ENCODE measurements at places on chromosomes 1 and 21. TPM values are rescaled to one million over a fixed set of nuclear protein-coding genes. Genes with fewer than 3 reads are reported as not detected.
A peak's percentile ranks its signal among the peaks of the same experiment; 100 is the strongest.

CACNA1E gene
- not detected for total RNA-seq

ADAM30 gene
- total RNA-seq: not detected

DUSP10 gene
- total RNA-seq: 48.5 TPM

FAM177B gene
- not detected for total RNA-seq

HES3 gene
- total RNA-seq: not detected

UBASH3A gene
- total RNA-seq: not detected

TAS1R3 gene
- 0.14 TPM for total RNA-seq

CELA3B gene
- not detected for total RNA-seq

OR10K1 gene
- total RNA-seq: not detected

AADACL4 gene
- not detected for total RNA-seq

ATP1A2 gene
- 0.11 TPM for total RNA-seq

LSS gene
- 46.7 TPM for total RNA-seq

GBP1 gene
- 30.5 TPM for total RNA-seq

CD1B gene
- total RNA-seq: not detected

TSPEAR gene
- total RNA-seq: not detected

GRCh38 chr1:51863384-51863783, 15.1 kb downstream of the NRDC start:
- DNase-seq: no peak

GRCh38 chr1:203268901-203269653, 36.2 kb upstream of the BTG2 start:
- peak; percentile 62 for DNase-seq

GRCh38 chr1:21241771-21242581, 48.3 kb downstream of the ECE1 start:
- no peak for DNase-seq

DNA sequence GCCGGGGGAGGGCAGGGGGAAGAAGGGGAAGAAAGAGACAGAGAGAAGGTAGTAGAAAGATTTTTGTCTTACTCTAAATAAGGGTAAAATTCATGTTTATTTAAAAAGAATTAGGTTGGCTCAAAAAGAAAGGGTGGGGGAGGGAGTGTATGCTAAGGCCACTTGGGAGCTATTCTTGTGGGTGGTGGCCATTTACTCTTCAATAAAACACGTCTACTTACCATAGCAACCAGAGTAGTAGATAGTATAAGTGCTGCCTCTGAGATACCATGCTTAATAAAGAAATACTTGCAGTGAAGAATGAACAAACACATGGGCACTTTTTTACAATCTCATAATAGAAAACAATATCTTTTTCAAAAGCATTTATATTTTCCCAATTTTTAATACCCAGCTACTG, 538.1 kb upstream of the PTBP2 start:
- DNase-seq: no peak

DNA sequence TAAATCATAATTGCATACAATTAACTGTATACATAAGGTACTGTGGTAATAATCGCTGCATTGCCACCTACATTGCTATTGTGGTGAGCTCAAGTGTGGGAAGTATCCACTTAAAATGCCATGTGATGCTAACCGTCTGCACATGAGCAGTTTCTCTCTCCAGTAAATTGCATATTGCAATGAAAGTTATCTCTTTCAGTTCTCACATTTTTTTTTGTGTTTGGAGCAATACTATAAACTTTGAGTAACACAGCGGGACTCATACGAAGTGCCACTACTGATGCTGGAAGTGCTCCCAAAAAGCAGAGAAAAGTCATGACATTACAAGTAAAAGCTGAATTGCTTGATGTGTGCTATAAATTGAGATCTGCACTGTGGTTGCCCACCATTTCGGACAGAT, 38.5 kb downstream of the DISC1 start:
- no peak for DNase-seq

GRCh38 chr1:1000357-1001056, 610 bp upstream of the HES4 start:
- peak; percentile 80 for DNase-seq

GRCh38 chr1:88454781-88455180, 229.3 kb upstream of the PKN2 start:
- no peak for DNase-seq

- DNase-seq: no peak
These were observed 23.4 kb downstream of the SESN2 start for GRCh38 chr1:28282426-28283407.

DNA sequence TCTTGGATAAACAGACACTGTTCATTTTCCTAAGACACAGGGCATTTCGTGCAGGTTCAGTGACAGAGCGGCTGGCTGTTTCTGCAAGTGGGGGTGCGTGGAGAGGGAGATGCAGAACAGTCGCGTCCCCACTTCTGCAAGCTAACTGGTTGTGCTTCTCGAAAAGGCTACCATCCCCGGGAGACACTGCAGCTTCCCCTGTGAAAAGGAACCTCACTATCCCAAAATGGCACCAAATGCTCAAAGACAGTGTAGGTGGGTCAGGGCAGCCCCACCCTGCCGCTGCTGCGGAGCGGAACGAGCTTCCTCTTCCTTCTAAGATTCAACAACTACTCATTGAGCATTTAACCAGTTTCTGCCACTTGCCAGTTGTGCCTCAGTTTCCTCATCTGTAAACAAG, 19.2 kb upstream of the BACE2 start:
- DNase-seq: no peak

- no peak for DNase-seq
These were observed 79.7 kb downstream of the SMYD2 start for GRCh38 chr1:214360525-214361164.

DNA sequence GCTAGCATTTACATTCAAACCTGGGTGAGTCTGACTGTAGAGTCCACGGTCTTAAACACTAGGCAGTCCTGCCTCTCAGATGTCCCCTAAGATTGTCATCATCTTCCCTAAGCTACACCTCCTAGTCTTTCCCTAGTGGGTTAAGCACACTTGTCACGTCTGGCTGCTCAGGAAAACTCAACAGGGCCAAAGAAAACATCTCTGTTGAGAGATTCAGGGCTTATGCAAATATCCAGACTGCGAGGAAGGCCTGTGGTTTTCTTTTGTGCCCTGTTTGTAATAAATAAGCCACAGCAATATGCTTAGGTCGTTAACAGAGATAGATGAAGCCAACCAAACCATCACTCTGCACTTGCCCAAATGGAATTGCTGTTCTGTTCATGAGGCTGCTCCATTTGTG, 472.6 kb upstream of the DEPDC1 start:
- no peak for DNase-seq

GRCh38 chr1:2394220-2394619, 2.6 kb downstream of the RER1 start:
- DNase-seq: no peak

GRCh38 chr1:217907504-217907903, 276.4 kb downstream of the SPATA17 start:
- DNase-seq: peak; percentile 4

- no peak for DNase-seq
These were observed 23.8 kb upstream of the IFNAR1 start for GRCh38 chr21:33300701-33301631.

- no peak for DNase-seq
These were observed 9.5 kb upstream of the PDIK1L start for GRCh38 chr1:26102119-26102518.

- peak; percentile 38 for DNase-seq
These were observed 23.1 kb upstream of the ERI3 start for GRCh38 chr1:44377925-44378784.

- DNase-seq: no peak
These were observed 15.5 kb upstream of the POFUT2 start for GRCh38 chr21:45303091-45303615.

- DNase-seq: no peak
These were observed 154.4 kb downstream of the HHAT start for GRCh38 chr1:210482945-210483617.

Measured in HFFc6 (cell line).